ENCODE measurements at places on chromosomes 5 and 9. TPM values are rescaled to one million over a fixed set of nuclear protein-coding genes. Genes with fewer than 3 reads are reported as not detected.

The CDH6 gene
- total RNA-seq, result not detected

The PCDHGB7 gene
- 0.33 TPM for total RNA-seq

DNA sequence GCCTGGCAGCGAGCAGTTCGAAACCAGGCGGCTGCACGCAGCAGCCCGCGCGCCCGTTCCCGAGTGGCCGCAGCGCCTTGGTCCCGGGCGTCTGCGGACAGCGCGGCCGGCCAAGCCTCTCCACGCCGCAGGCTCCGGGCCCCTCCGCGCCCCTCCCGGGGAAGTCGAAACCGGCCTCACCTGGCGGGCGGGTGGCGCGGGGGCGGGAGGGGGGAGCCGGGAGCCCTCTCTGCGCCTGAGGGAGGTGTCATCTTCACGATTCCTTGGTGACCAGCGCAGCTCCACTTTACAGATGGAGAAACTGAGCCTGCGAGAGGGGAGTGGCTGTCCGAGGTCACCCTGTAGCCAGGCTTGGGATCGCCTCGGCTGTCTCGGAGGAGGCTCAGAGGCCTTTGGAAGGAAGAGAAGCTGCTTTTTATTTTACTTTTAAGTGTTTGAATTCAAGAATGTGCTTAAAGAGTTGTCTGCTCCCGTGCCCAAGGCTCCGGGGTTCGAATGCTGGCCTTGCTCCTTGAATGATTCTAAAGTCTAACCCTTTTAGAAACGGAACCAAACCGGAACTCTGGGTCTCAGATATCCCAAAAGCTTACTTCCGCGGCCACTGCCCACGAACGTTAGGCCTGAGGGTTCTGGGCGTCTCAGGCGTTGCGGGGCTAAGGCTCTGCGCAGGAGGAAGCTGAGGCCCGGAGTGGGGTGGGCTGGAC is 662 bp downstream of the SUSD3 start:
- DNase-seq, result no peak

DNA sequence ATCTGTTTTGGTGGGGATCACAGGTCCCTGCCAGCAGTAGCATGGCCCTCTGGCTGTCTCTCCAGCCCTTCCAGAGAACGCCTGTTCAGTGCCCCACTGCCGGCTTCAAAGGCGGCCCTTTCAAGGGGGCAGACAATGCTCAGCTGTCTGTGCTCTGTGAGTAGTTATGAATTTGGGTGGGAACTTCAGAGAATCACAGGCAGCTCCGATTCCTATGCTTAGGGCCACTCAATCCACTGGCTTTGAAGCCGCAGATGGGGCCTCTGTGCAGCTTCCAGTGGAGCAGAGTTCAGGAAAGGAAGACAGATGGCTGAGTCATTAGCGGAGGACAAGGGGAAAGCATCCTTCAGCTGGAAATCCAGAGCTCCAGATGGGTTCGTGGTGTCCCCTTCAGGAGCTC is 42.4 kb downstream of the NKX2-5 start:
- DNase-seq, result no peak

DNA sequence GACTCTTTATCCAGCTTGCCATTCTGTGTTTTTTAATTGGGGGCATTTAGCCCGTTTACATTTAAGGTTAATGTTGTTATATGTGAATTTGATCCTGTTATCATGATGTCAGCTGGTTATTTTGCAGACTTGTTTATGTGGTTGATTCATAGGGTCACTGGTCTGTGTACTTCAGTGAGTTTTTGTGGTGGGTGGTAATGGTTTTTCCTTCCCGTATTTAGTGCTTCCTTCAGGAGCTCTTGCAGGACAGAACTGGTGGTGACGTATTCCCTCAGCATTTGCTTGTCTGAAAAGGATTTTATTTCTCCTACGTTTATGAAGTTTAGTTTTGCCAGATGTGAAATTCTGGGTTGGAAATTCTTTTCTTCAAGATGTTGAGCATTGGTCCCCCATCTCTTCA is 381.1 kb downstream of the MAN2A1 start:
- no peak for DNase-seq

- DNase-seq, result no peak
Measured at GRCh38 chr9:98175028-98175569, 17.3 kb downstream of the CORO2A start.

DNA sequence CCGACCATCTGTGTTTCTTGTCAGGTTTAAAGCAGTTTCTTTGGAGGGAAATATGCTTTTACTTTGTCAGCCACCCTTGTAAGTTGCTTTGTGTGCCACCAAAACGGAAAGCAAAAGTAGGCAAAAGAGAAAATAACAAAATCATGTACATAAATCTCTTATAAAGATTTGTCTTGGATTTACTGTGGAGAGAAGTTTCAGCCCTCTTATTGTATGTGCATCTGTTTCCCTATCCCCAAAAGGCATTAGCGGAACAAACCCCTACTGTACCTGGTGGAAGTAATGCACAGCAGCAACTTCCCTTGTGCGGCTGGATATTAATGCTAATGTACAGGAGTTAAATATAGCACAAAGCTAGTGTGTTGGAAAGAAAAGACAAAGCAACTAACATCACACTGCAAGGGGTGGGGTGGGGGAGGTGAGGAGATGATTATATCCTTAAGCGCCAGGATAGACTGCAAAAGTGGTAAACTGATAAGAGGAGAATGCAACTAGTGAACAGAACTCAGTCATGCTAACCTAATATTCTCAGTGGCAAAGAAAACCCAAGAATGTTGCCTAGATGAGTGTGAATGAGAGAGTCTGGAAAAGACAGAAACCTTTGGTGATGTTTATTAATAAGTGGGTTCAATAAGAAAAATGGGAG is 396.5 kb upstream of the MEF2C start:
- no peak for DNase-seq

DNA sequence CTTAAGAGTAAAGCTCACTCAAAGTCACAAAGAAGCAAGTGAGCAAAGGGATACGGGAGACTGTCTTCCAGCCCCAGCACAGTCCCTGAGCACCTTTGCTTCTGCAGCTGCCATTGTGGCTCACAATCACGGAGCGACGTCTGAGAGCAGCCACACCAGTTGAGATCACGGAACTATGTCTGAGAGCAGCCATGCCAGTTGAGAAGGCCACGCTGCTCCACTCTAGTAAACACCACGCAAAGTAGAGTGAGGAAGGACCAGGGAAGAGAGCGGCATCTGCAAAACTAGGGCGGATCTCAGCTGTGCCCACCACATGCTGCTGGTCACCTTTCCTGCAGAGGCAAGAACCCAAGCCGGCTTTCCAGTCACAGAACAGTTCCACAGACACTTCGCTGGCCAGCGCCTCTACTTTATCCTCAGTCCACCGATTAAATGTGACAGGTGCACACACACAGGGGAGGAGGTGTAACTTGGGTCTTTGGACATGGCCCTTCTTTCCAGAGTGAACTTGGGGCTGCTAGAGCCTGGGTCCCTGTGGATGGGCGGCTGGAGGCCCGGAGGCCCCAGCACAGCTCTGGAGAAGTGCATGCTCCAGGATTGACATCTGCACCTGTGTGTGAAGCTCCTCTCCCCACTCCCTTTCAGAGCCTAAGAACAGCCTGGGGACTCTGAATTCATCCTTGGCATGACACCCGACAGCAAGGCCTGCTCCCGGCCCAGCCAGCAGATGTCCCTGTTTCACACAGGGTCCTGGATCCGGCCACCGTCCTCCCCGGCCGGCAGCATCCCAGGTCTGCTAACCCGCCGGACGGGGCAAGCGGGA is 324.9 kb upstream of the IRX4 start:
- no peak for DNase-seq

DNA sequence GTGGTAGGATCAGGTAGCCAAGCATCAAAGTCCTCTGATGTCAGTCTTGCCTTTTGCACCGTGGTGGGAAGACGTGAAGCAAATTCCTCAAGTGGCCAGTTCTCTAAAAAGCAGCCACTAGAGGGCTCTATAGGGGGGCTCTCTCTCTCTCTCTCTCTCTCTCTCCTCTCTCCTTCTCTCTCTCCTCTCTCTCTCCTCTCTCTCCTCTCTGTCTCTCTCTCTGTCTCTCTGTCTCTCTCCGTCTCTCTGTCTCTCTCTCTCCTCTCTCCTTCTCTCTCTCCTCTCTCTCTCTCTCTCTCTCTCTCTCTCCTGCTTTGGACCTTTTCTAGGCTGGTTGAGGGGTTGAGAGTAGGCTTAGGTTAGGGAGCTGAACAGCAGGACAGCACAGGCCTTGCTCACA is 13.9 kb upstream of the OSMR start:
- no peak for DNase-seq

DNA sequence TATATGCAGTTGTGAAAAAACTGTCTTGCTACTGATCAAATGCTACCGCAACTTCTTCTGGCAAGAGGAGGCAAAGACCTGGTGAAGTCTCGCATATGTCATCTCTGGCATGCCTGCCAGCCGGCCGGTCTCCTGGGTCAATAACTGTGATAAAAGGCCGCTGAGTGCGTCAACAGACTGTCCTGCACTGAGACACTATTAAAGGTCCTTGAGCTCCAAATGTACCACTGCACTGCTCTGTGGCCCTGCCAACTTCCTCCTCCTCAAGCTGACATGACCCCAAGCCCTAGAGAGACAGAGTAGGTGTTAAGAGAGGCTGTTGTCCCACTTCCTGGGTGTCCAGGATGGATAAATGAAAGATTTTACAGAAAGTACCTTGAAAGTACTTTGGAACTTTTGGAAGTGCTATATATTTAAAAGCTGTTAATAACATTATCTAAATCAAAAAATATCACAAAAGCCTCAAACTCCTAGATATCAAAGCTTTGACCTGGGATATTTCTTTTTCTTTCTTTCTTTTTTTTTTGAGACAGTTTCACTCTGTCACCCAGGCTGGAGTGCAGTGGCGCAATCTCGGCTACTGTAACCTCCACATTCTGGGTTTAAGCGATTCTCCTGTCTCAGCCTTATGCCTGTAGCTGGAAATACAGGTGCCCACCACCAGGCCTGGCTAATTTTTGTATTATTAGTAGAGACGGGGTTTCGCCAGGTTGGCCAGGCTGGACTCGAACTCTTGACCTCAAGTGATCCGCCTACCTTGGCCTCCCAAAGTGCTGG is 31.5 kb downstream of the RAPGEF1 start:
- DNase-seq, result no peak

DNA sequence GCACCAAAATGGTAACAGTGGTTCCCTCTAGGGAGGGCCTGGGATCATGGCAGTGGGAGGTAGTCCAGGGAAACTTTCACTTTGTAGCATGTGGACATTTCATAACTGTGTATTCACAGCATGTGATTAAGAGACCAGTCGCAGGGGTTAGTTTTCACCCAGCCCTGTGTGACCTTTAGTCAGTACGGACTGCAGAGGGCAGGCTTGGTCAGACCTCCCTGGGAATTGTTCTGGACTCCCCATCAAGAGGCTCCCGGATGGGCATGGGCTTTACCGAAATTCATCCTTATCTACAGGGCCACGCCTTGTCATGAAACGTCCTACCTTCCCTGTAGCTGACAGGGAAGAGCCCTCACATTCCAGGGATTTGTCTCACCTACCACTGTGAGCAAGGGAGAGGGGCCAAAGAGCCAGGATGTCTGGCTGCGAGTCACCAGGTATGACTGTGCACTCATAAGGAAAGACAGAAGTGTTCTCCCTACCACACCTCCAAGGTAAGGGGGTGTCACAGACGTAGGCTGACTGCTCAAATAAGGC is 19.9 kb downstream of the GPX3 start:
- DNase-seq, result no peak

- no peak for DNase-seq
Measured at GRCh38 chr5:76252437-76252836, 150.6 kb upstream of the IQGAP2 start.

DNA sequence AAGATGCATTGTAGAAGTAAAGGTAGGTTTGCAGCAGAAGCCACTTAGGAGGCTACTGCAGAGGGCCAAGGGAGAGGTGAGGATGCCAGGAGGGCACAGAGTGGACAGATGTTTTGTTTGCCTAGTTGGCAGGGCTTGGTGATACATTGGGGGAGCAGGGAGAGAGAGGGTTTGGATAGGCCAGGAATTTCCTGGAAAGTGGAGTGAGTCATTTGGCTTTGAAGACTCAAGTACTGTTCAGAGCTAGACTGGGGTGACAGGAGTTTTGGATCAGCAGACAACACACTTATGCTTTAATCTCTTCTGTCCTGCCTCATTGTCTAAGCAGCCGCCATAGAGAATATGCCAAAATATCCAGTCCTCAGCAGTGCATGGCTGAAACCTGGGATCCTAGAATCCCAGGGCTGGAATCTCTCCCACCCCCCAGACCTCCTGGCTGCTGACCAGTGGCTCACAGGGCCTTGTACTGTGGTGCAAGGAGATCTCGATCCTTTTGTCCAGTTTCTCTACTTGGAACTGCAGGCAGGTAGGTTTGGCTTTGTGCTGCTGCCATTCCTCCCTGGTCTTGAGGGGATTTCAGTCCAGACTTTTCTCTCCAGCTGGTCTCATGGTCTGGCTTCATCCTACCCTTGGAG is 11.0 kb downstream of the TMEM268 start:
- no peak for DNase-seq

- DNase-seq, result no peak
Measured at GRCh38 chr5:153598099-153598498, 107.6 kb downstream of the GRIA1 start.

GRCh38 chr9:25260046-25260445 is 418.2 kb downstream of the TUSC1 start:
- no peak for DNase-seq

DNA sequence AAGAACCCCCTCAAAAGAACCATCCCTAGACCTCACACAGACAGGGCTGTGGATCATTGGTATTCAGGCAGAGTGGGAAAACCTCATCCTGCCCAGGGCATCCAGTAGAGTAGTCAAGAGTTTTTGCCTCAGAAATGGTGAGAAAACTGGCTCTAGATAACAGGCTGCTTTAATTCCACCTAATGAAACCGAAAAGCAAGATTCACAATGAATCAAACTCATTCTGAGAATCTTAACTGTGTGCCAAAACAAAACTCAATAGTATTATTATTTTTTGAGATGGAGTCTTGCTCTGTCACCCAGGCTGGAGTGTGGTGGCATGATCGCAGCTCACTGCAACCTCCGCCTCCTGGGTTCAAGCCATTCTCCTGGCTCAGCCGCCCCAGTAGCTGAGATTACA is 17.8 kb upstream of the NPM1 start:
- no peak for DNase-seq

DNA sequence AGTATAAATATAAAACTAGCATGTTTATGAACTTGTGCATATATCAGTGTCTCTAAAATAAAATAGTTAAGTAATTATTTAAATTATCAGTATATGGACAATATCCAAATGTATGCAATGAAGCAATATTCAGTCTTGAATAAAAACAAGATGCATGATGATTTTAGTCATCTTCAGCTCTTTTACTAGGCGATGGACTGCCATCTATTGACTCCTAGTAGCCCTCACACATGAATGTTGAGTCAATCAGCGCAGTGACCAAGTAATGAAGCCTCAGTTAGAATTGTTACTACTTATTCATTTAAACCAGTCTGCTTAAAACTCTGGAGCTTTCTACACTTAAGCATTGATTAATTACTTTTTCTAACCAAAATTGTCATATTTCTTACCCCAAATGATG is 92.9 kb upstream of the GRHPR start:
- peak; percentile 10 for DNase-seq

All from CD4-positive, alpha-beta memory T cell (primary cell).